NCI-H1436 (cell line): ENCODE measurements at places on chromosomes 1 and 21.

DNA sequence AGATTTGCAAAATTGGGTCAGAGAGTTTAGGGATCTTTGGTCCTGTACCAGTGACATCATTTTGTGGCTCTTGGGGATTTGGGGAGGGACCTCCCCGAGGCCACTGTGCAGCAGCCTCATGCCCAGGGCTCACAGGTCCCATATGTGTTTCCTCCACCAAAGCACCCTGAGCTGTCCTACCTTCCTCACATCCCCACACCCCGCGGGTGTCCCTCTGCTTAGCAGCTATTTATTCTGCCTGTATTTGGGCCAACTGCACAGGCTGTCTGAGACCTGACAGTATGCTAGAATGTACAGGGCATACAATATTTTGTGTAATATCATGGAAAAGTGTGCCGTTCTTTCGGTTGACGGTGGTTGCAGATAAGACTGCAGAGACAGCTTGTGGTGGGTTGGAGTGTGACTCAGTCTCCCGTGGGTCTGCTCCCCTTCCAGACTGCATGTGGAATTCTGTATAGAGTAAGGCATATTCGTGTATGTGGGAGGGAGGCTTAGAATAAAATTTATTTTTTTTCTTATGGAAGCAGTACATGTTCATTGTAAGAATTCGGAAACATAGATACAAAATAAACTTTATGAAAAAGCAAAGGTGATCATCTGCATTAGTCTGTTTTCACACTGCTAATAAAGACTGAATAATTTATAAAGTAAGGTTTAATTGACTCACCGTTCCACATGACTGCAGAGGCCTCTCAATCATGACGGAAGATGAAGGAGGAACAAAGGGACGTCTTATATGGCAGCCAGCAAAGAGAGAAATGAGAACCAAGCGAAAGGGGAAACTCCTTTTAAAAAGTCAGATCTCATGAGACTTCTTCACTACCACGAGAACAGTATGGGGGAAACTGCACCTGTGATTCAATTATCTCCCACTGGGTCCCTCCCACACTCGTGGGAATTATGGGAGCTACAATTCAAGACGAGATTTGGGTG lies 84.4 kb downstream of the ADARB1 start:
- DNase-seq, result no peak

GRCh38 chr1:97307151-97307550 lies 585.6 kb downstream of the PTBP2 start:
- DNase-seq, result no peak

GRCh38 chr1:177249231-177249630 lies 78.5 kb downstream of the BRINP2 start:
- DNase-seq, result no peak

- DNase-seq, result no peak
Observed at GRCh38 chr1:201761178-201761577, 67.8 kb upstream of the IPO9 start.

GRCh38 chr1:248686815-248687214 lies 15.8 kb downstream of the OR14I1 start:
- DNase-seq, result peak; percentile 34

GRCh38 chr1:1758059-1758621 lies 20.1 kb downstream of the NADK start:
- DNase-seq, result no peak

GRCh38 chr1:8047686-8048445 lies 21.8 kb upstream of the ERRFI1 start:
- no peak for DNase-seq

- no peak for DNase-seq
Observed at GRCh38 chr1:23224739-23225648, 7.7 kb upstream of the HTR1D start.

GRCh38 chr1:40583980-40584379 lies 52.5 kb downstream of the ZNF684 start:
- DNase-seq, result no peak

DNA sequence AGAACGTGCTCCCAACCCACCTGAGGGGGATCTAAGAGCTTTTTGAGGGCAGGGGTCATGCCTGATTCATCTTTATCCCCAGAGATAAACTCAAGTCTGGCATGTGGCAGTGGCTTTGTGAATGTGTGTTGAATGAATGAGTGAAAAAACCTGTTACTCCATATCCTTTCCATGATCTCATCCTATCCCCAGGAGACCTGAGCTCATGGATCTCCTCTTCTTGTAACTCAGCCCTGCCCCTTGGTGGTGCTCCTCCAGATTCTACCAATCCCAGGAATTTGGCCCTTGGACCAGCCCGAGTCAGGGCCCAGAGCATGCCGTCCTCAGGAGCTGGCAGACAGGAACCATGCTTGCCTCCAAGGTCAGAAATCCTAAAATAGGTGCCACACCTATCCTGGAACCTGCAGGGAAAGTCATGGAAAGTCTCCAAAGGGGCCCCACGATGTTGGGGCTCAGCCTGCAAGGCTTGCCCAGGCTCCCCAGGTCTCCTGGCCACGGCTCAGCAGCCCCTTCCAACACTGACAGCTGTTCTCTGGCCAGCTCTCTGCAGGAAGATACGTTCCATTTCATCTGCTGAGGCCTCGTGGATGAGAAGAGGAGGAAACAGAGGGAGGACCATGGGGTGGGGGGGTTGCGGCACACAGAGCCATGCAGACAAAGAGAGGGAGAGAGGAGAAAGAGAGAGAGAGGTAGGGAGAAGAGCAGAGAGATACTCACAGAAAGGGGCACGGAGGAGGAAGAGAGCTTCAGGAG lies 214.6 kb downstream of the TRABD2B start:
- DNase-seq, result no peak

DNA sequence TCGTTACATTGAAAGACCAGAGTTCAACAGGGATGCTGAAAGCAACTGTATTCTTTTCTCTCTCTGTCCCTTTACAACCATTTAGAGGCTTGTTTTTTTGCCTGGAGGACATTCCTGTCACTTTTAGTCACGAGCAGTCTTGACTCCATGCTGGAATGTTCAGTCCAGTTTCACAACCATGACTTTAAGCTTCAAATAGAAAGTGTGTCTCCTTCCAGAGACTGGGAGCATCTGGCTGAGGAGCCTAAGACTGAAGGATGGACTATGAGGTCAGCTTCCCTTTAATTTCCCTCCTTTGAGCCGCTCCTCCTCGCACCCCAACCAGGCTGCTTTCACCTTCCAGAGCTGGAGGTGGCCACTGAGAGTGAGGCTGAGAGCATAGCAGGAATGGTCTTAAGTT lies 10.5 kb upstream of the RYR2 start:
- no peak for DNase-seq
